ENCODE measurements at places on chromosomes 7 and 10.

GRCh38 chr7:99019523-99020412 is 124.1 kb downstream of the SMURF1 start:
- no peak for DNase-seq

DNA sequence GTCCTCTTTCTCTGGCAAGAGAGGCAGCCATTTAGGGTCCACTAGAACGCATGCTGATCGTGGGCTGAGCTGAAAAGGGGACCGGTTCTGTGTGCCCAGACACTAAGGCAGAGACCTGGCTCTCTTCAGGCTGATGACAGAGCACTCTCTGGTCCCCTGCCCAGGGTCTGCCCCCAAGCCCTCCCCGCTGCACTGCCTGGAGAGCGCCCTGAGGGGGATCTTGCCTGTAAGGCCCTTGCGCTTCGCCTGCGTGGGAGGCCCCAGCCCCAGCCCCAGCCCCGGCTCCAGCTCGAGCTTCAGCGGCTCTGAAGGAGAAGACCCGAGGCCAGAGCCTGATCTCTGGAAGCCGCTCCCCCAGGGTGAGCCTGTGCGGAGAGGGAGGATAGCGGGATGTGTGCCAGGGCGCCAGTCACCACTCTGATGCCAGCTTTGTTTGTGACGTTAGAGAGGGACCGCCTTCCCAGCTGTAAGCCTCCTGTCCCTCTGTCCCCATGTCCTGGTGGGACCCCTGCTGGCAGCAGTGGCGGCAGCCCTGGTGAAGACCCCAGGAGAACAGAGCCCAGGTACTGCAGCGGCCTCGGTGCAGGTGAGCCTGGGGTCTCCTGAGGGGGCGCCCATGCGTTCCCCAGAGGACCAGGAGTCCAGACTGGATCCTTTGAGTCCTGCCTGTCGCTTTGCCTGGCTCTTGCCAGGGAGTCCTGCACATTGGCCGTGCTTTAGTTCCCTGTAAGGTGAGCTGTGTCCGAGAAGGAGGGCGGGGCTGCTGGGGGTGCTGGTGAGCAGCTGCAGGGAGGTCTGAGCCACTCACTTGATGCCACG is 43.2 kb downstream of the ZNF467 start:
- no peak for DNase-seq

DNA sequence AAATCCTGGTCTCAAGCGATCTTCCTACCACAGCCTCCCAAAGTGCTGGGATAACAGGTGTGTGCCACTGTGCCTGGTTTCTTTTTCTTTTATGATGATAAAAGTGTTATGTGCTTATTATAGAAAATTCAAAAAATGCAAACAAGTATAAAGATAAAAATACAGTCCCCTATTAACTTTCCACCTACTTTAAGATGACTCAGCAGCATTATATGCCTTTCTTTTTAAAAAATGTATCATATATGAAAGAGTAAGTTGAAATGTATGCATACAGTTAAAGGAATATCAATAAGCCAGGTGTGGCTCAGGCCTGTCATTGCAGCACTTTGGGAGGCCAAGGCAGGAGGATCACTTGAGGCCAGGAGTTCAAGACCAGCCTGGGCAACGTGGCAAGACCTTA is 216.9 kb upstream of the GALNT17 start:
- DNase-seq = no peak

DNA sequence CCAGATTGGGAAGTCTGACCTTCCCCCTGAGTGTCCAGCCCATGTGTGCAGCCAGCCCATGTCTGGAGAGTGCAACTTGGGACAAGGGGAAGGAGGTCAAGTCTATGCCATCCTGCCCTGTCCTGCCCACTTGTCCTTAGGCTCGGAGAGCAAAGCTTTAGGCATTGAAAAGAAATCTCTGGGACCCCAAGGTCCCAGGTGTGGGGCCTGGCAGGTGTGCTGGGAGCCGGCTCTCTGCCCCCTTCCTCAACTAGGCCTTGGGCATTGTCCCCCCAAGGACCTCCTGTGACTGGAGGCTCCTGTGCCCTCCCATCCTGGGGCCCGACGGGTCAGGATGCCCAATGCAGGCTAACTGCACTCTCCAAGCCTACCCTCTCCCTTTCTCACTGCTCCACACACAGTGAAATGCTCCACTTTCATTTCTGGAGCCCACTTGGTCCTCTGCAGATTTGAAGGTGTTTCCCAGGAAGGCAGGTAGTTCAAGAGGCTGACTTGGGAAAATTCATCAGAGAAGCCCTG is 124.7 kb downstream of the PTPN20 start:
- no peak for DNase-seq

DNA sequence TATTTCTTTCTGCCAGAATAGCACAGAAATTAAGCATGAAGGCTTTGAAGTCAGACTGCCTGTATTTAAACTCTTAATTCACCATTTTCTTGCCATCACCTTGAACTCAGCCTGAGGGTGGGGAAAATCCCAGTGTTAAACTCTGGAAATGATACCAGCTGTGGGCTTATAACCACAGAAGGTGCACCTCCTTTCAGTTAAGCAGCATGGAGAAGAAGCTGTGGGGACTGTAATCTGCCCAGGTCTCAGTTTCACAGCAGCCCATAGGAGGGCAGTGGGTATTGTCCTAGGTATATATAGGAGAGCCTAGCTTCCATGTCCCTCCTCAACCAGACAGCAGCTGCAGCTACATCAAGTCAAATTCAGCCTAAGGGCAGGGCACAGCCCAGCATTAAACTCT is 241.6 kb downstream of the HPSE2 start:
- no peak for DNase-seq

- no peak for DNase-seq
These were observed 32.1 kb upstream of the CCSER2 start for GRCh38 chr10:84296091-84296981.

DNA sequence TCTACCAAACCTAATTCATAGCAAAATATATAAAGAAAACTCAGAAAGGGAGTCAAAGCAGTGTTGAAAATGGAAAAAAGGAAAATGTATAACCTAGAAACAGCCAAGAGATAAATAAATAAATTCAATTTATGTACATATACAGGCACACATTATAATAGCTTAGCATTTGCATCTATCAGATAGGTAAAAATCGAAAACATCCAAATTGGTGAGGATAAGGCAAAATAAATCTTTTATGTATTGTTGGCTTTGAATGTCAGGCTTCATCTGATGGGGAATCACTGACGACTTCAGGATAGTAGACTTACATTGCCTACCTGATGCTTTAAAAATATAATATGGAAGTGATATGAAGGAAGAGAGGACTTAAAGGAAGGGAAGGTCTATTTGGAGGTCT is 20.6 kb upstream of the CHRM2 start:
- no peak for DNase-seq

DNA sequence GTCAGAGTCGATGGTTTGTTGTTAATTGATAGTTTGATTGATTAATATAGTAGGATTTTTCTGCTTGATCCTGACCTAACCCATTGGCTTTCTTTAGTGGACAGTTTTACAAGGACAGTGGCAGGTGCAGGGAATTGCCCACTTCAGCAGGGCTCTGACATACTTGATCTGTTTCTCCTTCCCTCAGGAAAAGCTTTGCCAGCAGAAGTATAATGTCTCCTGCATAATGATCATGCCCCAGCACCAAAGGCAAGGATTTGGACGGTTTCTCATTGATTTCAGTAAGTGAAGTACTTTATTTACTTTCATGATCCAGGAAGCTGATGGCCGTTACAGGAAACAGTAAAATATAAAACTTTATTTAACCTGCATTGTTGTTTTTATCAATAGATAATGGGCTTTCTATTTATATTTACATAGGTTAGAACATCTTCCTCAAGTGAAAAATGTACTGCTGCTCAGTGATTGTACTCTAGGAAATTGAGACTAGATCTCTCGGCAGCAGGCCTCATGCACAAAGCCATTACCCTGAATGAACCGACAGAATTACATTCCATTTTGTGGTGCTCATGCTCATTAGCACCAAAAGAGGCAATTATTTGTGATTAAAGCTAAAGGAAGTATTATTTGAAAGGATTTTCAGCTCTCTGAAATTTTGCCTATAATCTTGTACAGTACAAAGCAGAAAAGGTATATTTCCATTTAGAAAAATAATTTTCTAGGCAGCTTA is 122.5 kb upstream of the SAMD8 start:
- DNase-seq = no peak

GRCh38 chr7:2921653-2922347 is 77.7 kb upstream of the GNA12 start:
- no peak for DNase-seq

DNA sequence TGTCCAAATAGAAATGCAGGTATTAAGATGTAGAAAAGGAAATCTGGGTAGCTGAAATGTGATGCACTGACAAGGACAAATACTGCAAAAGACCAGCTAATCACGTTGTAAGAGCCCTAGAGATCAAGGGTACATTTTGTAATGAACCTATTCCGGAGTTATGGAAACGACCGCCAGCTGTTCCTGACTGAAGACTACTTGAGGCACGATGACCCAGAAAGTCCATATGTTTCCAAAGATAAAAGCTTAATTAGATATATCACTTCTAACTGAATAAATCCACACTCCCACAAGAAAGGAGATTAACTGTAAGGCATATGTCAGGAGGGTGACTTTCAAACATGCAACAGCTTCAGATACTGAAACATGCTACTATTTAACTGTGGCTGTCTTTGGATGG is 253.5 kb downstream of the NSUN6 start:
- no peak for DNase-seq

GRCh38 chr10:62794306-62794705 is 10.2 kb upstream of the ADO start:
- DNase-seq = no peak

DNA sequence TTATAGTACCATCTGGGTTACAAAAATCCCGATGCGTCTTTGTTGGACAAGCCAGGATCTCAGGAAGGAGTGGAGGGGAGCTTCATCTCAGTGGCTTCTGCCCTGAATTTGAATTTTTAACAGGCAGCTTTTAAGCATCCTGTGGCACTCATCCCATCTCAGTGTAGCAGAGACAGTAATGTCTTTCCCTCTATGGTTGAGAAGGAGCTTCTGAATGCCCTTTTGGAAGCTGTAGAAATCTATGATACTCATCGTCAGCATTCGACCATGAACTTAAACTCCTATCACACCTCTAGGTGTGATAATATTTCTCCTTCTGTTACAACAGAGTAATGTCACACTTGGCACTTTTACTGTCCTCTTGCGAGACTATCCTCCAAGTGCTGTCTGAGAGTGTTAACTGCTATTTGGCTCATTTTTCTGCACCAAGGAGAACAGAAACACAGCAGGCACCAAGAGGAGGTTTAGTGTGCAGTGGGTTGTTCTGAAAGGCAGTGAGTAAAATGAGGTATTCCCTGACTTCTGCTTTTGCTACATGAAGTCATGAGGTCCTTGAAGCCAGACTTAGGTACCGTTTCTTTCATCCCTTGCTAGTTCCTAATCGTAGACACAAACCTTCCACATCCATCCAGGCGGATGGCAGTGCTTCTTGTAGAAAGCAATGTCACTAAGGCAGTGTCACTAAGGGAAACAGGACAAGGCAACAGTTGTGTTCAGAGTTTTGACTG is 177.4 kb downstream of the CELF2 start:
- no peak for DNase-seq

DNA sequence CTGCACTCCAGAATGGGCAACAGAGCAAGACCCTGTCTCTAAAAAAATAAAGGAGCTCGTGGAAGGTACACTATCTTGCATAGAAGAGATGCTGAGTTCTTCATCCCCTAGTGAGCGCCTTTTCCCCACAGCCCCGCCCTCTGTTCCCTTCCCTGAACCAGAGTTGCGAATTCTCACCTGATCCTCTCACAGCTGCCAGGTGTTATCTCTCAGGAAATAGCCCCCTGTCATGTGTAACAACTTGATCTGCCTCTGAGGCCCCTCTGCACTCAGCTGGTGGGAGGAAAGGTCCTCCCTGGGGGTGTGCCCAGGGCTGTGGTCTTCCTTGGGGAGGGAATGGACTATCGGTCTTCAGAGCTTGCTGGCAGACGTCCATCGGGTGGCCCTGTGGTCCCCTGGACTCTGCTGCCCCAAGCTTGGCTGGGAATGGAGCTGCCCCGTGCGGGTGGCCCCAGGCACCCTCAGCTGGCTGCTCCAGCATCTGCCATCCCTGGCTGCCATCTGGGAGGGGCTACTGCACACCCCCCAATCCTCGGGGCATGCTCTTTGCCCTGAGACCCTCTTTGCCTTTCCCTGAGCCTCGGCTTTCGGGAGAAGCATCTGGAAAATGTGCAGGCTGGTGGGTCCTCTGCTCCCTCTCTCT is 21.7 kb upstream of the BNIP3 start:
- DNase-seq = no peak

Measured in stimulated activated naive B cell treated with anti-CD40 and anti-IgM and Interleukin-4, amounts not matched to agents 10 μg/mL and 1 μg/mL and 100 μg/mL, for 72 hours (primary cell).